NCI-H1048 (cell line): ENCODE measurements at places on chromosomes 16 and 17.

DNA sequence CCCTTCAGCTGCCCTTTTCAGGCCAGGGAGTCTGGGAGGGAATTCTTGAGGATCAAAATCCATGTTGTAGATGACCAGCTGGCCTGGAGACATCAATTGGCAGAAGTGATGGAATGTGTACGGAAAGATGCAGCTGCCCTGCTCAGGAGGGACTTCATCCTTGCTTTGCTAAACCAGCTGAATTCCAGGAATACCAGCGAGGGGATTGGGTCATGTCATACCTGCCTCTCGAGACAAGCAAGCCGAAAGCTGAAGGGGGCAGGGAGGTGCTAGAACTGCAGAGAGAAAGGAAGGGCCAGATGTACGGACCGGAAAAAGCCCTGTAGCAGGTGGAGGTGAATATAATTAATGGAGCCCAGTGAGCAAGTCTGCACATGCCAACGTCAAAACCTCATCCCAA lies 25.6 kb upstream of the NTN1 start:
- no peak for DNase-seq

GRCh38 chr16:56450275-56450985 lies 702 bp downstream of the NUDT21 start:
- no peak for DNase-seq

DNA sequence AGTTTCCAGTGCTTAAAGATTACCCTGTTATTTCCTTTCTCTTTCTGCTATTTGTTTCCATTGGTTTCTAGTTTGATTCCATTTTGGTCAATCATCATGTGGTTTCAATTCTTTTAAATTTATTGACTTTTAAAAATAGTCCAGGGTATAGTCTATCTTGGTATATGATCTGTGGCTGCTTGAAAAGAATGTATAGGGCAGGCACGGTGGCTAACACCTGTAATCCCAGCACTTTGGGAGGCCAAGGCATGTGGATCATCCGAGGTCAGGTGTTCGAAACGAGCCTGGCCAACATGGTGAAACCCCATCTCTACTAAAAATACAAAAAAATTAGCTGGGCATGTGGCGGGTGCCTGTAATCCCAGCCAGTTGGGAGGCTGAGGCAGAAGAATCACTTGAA lies 34.5 kb upstream of the NACA2 start:
- DNase-seq = no peak

DNA sequence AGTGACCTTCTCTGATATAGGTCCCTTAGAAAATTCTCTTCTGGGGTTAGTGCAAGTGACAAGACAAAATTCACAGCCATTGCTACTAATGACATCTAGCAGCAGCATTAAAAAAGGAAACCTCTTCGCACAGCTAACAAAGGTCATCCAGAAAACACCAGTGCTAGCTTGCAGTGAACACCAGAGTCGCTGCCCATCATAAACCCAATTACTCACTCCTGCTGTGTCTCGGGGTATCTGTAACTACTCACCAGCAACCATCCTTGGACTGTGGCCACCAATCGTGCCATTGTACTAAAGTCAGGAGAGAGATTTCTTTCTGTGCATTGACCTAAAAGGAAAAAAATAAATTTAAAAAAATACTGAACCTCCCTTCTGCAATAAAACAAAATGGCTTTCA lies 1494.7 kb upstream of the CDH8 start:
- no peak for DNase-seq

GRCh38 chr16:87966064-87966645 lies 14.9 kb downstream of the BANP start:
- no peak for DNase-seq

DNA sequence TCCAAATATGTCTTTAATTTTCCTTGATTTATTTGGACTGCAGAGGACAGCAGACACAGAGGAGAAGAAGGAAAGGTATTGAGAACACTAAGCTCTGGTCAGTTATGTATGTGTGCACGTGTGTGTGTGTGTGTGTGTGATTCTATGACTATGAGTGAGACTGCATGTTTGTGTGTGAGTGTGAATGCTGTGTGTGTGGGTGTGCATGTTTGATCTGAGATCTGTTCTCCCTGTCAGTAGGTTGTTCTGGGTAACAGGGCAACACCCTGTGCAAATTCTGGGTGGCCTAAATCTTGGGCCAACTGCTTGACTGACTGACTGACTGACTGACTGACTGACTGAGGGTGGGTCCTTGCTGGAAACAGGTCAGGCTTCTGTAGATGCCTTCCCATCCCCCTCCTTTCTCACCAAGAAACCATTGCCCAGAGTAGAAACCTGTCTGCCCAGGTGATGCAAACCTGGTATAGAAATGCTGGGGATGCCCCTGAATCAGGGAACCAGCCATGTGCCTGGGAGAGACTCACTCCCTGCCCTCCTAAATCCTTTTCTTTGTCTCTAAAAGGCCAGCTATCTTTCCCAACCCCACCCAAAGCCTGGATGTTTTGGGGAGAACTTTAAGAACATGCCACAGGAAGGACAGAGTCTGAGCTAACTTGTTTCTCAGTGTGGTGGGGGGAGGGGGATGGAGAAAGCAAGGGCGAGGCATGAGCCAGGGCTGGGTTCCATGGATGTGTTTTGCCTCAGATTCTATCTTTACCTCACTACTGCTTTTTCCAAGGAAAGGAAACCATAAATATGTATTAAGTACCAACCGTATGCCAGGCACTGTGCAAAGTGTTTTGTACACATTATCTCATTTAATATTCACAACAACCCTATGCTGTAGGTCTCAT lies 4.5 kb upstream of the NR1D1 start:
- DNase-seq = no peak

GRCh38 chr16:82135844-82136243 lies 34.2 kb downstream of the MPHOSPH6 start:
- no peak for DNase-seq

DNA sequence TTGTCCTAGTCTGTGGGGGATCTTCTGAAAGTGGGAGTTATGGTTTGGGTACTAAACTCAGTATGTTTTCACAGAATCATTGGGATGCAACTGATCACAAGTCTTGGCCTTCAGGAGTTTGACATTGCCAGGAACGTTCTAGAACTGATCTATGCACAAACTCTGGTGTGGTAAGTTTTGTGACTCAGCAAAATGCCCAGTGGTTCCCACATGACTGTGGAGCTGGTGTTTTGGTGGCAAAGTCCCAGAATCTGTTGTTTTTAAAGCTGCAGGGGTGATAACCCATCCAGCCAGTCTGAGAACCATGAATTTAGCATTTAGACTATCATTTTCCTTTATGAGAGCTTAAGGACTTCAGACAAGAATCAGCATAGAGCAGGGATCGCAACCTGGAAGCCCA lies 40.6 kb downstream of the GDE1 start:
- DNase-seq = no peak
